ENCODE measurements at places on chromosomes 13 and 19.

- no peak for DNase-seq
These were observed 40.5 kb upstream of the RNF113B start for GRCh38 chr13:98217597-98217996.

GRCh38 chr13:23605831-23606230 lies 35.6 kb downstream of the TNFRSF19 start:
- DNase-seq: no peak

DNA sequence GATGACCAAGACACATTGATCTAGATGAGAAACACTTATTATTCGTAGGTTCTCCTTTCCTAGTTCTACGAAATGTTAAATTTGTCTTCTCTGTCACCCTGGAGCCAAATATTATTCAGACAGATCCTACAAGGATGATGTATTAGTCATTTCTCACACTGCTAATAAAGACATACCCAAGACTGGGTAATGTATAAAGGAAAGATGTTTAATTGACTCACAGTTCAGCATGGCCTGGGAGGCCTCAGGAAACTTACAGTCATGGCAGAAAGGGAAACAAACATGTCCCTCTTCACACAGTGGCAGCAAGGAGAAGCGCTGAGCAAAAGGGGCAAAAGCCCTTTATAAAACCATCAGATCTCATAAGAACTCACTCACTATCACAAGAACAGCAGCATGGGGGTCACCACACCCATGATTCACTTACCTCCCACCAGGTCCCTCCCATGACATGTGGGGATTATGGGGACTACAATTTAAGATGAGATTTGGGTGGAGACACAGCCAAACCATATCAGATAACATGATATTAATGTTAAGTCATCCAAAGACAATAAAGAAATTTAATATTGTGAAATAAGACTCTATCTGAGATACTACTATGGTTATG lies 1248.8 kb upstream of the SLC10A2 start:
- DNase-seq: no peak

- DNase-seq: no peak
These were observed 28.5 kb downstream of the ATP11A start for GRCh38 chr13:112718318-112718717.

DNA sequence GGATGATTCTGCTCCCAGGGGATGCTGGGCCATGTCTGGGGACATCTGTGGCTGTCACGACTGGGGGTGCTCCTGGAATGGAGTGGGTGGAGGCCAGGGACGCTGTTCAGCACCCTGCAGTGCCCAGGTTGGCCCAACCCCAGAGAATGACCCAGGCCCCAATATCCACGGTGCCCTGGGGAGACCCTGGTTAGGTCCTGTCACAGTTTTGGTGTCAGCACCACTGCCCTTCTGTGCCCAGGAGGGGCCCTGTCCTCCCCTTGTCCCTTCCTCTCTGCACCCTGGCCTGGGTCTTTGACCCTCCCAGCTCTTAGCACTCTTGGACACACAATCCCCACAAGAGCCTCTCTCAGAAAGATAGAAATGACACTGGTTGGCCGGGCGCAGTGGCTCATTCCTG lies 85.3 kb downstream of the GADD45B start:
- no peak for DNase-seq

DNA sequence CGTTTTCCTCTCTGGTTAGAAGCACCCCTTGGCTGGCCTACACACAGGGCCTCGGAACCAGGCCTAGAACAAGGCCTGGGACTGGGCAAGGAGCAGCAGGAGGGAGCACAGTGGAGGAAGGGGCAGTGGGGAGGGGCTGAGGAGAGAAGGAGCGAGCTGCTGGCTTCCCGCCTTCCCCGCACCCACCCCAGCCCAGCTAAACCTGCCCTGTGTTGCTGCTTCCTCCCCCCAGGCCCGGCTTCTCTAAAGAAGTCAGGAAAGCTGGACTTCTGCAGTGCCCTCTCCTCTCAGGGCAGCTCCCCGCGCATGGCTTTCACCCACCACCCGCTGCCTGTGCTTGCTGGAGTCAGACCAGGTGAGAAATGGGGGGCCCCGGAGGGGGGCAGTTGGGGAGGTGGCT lies 24.3 kb downstream of the LYL1 start:
- no peak for DNase-seq

DNA sequence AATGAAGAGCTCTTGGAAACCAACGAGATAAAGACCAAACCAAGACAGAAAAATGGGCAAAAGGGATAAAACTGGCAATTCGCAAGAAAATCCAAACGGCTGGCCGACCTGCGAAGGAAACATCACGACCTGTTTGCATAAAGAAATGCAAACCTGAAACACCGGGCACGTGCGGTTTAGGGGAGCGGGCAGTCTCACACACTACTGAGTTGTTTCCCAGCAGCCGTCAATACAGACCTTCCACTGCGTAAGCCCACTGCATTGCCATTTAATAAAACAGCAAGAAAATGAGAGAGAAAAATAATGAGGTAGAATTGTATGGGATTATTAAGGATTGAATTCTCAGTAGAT lies 642 bp upstream of the PEG3 start:
- no peak for DNase-seq

GRCh38 chr13:64332048-64332447 lies 2898.1 kb downstream of the PCDH9 start:
- DNase-seq: no peak

- DNase-seq: no peak
These were observed 16.7 kb downstream of the MYBPC2 start for GRCh38 chr19:50449236-50449899.

DNA sequence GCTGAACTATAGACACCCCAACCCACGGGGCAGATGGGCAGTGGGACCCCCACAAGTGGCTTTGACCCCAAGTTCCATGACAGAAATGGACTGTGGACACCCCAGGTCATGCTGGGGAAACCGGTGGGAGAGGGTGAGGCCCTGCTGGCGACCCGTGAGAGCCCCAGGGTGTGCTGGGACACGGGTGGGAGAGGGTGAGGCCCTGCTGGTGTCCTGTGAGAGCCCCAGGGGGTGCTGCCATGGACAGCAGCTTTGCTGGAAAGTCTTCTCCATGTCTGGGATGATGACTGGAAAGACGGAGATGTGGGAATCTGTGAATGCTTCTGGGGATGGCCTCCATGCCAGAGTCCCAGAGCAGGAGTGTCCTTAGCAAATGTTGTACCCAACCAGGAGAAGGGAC lies 148.4 kb downstream of the URI1 start:
- DNase-seq: no peak

DNA sequence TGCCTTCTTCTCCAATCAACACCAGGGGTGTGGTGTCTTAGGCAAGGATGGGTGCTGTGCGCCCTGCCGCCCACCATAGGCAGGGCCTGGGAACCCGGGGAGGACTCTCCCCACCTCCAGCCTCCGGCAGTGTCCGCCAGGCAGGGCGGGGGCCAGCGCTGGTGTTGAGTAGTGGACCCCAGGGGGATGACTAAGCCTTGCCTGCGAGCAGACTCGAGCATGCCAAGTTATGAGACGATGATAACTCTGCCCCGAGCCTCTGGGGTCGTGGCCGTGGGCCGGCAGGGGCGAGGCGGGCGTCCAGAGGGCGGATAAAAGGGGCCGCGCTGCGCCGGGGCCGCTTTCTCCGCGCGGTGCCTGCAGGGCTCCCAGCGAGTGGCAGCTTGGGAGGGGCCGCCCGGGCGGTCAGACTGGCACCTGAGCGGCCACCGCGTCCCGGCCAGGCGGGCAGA lies at the start of gene MEDAG:
Gene MEDAG (plus strand): TSS at position 340 of the 452 bp plus-strand sequence. CDS start 245 bp downstream, outside the sequence.
- DNase-seq: no peak

DNA sequence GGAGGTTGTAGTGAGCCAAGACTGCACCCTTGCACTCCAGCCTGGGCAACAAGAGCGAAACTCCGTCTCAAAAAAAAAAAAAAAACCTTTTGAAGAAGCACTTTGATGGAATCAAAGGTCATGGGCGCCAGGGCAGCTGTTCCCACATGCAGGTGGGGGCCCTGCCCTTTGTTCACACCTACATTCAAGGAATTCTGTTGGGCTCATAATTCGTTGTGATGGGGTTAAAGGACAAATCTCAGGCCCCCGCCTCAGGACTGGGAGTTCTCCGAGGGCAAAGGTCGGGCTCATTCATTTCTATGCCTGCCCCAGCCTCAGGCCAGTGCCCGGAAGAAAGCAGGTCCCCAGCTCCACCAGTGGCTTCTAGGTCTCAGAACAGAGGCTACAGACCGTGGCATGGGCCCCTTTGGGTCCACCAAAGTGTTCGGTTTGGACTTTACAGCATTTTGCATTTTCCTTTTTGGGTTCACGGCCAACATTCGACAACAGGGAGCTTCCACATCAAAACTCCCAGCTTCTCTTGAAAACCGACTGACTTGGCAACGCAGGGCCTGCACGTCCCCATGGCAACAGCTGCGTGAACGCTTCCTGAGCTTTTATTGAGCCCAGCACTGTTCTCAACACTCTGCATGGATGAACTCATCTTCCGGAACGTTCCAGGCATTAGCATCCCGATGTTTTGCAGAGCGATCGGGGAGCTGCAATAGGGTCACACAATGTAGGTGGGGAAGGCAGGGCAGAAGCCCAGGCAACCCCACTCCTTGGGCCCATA lies 10.1 kb upstream of the GTF2F1 start:
- no peak for DNase-seq

GRCh38 chr19:30446850-30447552 lies 74.8 kb downstream of the ZNF536 start:
- no peak for DNase-seq

- DNase-seq: no peak
These were observed 41.8 kb downstream of the IRS2 start for GRCh38 chr13:109744512-109745051.

DNA sequence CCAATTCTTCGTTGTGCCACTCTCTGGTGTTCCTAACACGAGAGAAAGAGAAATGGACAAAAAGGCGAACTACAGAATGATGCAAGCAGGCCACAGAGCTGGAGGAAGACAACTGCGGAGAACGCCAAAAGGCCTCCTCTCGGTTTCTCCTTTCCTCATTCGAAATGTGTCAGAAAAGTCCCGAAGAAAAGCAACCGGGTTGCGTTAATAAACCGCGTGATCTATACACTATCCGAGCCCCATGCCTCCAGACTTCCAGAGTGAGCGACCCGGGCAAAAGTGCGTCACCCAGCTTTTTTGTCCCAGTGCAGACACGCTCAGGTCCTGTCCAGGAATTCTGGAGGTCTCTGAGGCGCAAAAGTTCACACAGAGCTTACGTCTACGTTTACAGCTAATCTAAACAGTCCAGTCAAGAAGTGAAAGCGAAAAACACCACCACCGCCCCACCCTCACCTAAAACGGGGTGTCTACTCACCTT lies 413 bp downstream of the N4BP2L2 start:
- DNase-seq: no peak

DNA sequence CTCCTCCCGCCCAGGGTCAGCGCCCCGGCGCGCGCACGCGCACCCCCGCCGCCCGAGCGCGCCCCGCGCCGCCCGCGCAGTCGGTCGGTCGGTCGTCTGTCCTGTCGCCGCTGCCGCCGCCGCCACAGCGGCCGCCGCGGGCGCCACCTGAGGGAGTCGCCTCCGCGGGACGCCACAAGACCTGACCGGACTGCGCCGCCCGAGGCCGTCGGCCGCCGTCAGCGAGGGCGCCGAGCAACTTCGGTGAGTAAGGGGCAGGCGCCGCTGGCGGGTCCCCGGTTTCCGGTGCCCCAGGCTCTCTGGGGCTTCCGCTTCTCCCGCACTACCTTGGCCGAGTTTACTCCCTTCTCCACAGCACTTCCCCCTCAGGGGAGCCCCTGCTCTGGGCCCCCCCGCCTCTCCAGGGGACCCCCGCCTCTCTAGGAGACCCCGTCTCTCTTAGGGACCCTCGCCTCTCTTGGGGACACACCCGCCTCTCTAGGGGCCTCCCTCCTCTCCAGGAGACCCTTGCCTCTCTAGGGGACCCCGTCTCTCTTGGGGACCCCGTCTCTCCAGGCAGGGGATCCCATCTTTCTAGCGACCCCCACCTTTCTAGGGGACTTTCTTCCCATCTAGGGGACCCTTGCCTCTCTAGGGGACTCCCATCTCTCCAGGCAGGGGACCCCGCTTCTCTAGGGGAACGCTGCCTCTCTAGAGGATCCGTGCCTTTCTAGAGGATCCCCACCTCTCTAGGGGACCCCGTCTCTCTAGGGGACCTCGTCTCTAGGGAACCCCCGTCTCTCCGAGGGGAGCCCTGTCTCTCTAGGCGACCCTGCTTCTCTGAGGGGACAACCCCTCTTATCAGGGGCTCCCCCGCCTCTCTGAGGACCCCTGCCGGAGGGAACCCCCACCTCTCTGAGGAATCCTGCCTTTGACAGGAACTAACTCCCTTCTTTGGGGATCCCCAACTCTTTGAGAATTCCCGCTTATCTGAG lies 19.3 kb upstream of the GATAD2A start:
- DNase-seq: no peak

- no peak for DNase-seq
These were observed 211.1 kb upstream of the TSHZ3 start for GRCh38 chr19:31560086-31561060.

- no peak for DNase-seq
These were observed at the start of gene NRTN for GRCh38 chr19:5804516-5805461. NRTN (plus strand) TSS chr19:5805067; CDS start chr19:5824166, 19,099 bp downstream.

DNA sequence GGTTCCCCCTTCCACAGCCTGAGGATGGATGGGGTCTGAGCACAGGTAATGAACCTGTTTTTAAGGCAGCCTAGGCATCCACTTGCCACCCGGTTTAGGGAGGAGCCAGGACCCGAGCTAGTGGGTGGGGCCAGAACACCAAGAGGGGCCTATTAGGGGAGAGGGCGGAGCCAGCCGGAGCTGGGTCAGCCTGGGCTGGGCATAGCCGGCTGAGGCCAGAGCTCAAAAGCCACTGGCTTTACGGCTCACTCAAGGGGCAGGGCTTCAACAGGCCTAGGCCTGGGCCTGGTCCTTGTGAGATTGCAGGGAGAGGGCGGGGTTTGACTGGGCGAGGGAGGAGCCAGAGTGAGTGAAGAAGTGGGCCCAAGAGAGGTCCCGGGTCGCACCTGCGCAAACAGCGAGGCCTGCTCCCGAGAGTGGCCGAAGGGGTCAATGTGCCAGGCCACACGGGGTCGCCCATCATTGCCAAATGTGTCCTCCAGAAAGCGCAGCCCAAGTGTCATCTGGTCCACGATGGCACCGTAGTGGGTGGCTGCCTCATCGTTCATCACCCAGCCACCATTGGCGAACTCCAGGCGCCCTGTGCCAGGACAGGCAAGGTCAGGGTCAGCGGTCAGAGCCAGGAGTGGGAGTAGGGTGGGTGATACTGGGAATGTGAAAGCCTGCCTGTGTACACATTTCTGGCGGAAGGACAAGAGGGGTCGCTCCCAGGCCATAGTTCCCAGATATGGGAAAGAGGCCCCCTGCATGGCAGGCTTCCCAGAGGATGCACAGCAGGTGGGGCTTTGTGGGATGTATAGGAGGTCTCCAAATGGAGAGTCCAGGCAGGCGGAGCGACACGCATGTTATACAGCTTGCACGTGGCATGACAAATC lies 1.9 kb downstream of the MAN2B1 start:
- DNase-seq: no peak

All from immature natural killer cell (primary cell).